ENCODE measurements at places on chromosomes 4 and X.

- DNase-seq, result no peak
Measured at GRCh38 chr4:11487139-11487538, 58.4 kb upstream of the HS3ST1 start.

- DNase-seq, result no peak
Measured at GRCh38 chr4:61739887-61740286, 539.8 kb downstream of the ADGRL3 start.

DNA sequence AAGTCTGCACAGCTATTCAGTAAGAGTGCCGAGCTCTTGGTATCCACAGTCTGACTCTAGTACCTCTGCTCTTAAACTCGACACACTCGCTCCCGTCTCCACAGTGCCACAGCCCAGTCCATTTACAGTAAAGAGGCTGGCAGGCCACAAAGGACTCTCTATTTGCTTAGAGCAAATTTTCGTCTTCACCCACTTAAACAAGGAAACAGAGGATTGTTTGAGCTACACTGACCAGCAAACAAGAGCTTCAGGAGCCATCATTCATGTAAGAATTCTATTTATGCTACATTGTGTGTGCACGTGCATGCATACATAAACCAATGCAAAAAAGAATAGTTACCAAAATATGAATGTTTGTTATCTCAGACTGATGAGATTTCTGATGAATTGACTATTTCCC lies 290.2 kb downstream of the USP46 start:
- no peak for DNase-seq

DNA sequence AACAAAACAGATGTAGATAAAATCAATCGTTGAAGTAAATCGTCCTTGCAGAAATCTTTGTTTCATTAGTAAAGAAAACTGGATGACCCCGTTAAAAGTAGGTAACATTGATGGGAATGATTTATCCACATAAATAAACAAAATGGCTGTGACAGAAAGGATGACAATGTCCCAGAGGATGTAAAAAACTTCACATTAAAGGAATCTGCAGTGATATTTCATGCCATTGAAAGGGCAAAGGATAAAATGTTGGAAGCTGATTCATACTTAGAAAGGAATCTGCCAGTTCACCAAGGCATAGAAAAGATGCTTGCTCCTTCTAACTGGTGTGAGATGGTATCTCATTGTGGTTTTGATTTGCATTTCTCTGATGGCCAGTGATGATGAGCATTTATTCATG lies 24.2 kb upstream of the EPGN start:
- no peak for DNase-seq

GRCh38 chr4:151227731-151228130 lies 49.2 kb upstream of the PRSS48 start:
- DNase-seq, result no peak

GRCh38 chr4:110042545-110043517 lies 130.1 kb downstream of the EGF start:
- DNase-seq, result no peak

DNA sequence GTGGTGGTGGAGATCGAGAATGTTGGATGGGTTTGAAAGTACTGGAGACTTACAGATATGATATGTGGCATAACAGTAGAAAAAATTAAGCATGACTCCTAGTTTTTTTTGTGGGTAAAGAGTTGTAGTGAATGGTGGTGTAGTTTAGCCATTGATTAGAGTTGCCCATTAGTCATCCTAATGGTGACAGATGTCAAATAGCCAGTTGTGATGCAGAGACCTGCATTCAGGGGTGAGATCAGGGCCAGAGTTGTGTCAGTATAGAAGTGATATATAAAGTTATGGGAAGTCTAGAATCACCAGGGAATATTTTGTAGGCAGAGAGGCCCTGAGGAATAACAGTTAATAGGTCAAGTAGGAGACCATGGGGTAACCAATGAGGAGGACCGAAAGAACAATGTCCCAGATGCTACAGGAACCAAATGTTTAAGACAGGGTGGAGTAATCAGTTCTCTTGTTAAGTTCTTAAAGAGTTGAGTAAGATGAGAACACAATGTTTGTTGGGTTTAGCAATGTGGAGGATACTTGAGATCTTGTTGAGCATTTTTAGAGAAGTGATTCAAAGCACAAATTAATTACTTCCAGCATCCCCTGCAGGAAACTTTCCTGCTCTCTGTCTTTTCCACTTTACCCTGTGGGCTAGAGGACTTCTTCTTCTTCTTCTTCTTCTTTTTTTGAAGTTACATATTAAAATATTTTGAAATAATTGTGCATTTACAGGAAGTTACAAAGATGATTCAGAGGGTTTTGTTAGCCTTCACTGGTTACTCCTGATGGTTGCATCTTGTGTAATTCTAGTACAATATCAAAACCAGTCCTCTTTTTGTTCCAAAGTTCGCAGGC lies 13.3 kb downstream of the SGMS2 start:
- no peak for DNase-seq

- no peak for DNase-seq
Measured at GRCh38 chr4:69584135-69584534, 55.3 kb downstream of the UGT2A2 start.

All from naive B cell (primary cell).